ENCODE measurements at places on chromosomes 12 and 14.

GRCh38 chr12:104533134-104533533 is 76.4 kb downstream of the CHST11 start:
- no peak for DNase-seq

DNA sequence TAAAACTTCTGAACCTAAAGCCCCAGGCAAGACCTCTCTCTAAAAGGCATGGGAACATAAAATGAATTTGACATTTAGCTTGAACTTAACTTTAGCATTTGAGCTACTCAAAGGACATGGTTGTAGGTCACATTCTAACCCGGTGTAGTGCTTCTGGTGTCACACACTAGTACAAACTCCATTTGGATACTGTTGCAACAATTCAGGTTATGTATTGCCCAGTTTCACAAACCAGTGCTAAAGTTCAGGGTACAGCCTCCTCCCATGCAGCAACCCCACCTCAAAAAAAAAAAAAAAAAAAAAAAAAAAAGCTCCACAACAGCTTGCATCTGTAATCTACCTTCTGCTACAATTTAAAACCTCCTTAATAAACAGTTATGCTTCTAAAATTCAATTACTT is 7.8 kb downstream of the PPTC7 start:
- DNase-seq: no peak

- DNase-seq: no peak
Observed at GRCh38 chr14:68627050-68627867, 165.6 kb downstream of the ZFP36L1 start.

- no peak for DNase-seq
Observed at GRCh38 chr14:59347511-59347900, 117.7 kb downstream of the GPR135 start.

- DNase-seq: no peak
Observed at GRCh38 chr12:47992776-47993175, 11.5 kb downstream of the COL2A1 start.

DNA sequence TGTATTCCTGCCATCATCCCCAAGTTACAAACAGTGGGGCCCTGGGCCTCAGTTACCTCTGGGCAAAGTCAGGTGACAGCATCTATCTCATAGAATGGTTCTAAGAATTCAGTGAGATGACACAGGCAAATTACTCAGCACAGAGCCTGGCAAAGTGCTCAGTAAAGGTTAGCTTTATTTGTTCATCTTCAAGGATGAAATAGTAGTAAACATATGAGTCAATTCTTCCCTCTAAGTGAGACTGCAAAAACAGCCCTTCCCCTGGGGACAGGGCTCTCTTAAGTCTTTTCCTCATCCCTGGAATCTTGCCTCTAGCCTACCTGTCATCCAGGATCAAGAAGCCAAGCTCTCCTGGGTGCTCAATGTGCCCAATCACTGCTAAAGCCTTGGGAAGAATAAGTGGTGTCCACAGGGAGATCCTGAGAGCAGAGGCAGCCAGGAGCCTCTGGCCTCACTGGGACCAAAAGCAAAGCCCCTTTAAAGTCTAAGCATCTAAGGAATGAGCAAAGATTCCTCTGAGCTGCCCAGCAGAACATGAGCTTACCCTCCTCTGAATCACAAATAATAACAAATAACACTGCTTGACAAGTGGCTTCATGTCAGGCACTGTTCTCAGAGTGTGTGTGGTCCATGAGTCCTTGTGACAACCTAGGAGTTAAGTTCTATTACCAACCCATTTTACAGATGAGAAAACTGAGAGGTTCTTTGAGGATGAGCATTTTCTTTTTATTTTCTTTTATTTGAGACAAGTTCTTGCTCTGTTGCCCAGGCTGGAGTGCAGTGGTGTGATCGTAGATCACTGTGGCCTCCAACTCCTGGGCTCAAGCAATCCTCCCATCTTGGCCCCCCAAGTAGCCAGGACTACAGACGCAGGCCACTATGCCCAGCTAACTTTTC is 12.1 kb downstream of the NUAK1 start:
- no peak for DNase-seq

DNA sequence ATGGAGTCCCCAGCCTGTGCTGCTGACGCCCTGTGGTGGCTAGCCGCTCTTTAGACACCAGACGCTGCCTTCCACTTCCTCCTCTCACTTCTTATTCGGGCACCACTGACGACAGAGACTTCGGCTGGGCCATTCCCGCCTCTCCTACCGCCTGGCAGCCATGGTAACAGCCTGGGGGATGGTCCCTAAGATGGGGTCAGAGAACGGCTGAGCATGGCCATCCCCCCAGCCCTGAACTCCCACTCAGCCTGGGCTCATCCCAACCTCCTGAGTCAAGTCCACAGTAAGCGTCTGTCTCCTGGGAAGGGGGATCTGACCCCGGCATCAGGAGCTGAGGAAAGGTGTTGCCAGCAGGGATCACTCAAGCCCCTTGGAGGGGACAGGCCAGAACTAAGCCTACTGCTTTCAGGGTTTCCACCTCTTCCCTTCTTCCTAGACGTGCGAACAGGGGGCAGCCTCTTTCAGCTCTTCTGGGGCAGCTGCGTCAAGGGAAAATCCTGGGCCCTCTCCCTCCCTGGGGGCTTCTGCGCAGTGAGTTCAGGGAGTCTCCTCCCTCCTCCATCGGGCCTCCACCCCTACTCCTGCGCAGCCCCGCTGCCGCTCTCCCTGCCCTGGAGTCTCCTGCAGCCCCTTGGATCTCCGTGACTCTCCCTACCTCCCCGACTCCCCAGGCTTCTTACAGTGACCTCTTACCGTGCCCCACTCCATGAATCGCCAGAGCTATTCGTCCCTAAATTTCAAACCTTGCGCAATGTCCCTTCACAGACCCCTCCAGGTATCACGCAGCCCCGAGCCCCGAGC is 643 bp upstream of the TAMALIN start:
- DNase-seq: no peak

- no peak for DNase-seq
Observed at GRCh38 chr14:89983375-89983774, 27.6 kb downstream of the TDP1 start.
